SHP77 (cell line): ENCODE measurements at places on chromosomes 16 and 17.

DNA sequence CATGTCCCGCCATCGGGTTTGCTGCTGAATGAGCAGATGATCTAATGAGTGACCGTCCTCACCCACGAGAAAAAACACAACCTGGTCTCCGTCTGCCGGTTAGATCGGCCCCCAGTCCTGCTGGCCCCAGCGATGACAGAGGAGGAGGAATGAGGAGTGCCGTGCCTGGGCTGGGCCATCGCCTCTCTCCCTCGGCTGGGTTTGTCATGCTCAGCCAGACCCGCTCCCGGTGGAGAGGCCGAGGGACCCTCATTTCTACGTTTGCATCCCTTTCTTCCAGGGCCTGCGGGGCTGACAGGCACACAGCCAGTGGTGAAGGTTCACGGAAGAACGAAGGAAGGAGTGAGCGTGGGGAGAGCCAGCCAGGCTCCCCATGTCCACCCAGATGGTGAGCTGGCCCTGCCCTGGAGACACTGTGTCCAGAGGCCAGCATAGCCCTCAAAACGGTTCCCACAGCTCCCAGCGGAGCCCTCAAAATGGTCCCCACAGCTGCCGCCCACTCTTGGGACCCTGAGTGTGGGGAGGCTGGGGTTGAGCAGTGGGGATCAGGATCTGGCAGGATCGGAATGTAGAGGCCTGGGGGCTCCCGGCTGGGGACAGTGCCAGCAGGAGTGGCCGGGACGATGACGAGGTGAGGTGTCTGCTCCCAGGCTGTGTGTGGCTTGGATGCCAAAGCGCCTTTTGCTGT is 23.9 kb downstream of the CBFA2T3 start:
- no peak for DNase-seq

DNA sequence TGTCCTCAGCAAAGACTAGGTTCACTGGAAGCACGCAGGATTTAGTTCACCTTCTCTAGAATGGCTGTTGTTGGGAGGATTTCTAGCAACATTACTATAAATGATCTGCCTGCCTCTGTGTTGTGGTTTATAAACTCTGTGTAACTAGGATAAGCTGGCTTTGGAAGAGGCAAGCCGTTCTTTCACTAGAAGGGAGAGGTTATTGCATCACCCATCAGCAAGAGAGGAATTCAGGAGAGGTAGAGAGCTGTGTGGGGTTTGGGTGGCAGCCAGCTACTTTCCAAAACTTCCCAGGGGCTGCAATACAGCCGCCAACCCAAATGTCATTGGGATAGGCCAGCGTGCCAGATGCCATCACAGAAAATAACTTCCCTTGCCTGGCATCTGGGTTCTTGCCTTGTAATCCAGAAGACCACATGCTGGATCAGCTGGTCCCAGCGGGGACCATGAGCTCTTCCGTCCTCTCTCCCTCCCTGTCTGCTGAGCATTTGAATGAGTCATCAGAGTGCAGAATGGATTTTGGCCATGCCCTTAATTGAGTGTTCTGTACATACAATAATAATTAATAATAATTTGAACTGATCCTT is 95.7 kb upstream of the RBFOX1 start:
- no peak for DNase-seq

- DNase-seq: no peak
Observed at GRCh38 chr16:78597809-78598570, 498.5 kb downstream of the WWOX start.

GRCh38 chr17:55158439-55158838 is 106.3 kb upstream of the HLF start:
- no peak for DNase-seq

- no peak for DNase-seq
Observed at GRCh38 chr16:52251495-52251894, 295.4 kb downstream of the TOX3 start.

- no peak for DNase-seq
Observed at GRCh38 chr16:19338335-19338734, 52.8 kb downstream of the CLEC19A start.

DNA sequence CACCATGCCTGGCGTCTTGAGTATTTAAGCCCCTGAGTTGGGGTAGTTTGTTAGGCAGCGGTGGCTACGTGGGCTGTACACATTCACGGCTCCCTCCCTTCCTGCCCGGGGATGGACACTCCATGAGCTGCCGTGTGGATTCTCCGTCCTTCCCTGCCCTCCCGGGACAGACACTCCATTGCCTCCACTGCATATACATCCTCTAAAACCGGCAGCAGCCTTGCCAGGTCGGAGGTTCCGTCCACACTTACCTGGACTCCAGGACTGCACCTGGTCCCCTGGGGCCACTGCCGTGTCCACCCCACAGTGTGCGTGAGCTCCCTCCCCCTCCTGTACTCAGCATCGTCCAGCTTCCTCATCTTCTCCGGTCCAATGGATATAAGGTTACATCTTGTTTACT is 3.5 kb upstream of the SPATA2L start:
- no peak for DNase-seq

GRCh38 chr17:59328601-59329000 is 2.9 kb upstream of the YPEL2 start:
- DNase-seq: no peak

- DNase-seq: no peak
Observed at GRCh38 chr17:32335687-32336086, 6.3 kb downstream of the C17orf75 start.

GRCh38 chr17:76781056-76781982 is 43.4 kb downstream of the MFSD11 start:
- DNase-seq: no peak

DNA sequence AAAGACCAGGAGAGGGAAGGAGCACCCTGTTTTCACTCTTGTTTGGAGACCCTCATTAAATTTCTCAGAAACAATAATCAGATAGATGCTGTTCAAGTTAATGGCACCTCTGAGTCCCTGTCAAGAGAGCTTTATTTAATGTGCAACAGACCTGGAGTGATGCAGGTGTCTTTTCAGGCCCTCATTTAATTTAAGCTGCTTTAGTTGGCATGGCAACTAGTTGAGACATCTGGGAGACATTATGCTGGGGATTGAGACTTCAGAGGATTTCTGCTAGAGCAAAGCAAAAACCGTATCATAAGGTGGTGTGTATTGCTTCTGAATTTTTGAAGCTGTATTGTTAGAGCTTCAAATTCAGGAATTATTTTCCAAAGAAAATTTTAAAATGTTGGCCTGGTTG is 108.5 kb downstream of the NLK start:
- DNase-seq: no peak

GRCh38 chr16:87278191-87279093 is 38.8 kb downstream of the C16orf95 start:
- peak; percentile 62 for DNase-seq

GRCh38 chr16:12260647-12261262 is 284.2 kb downstream of the SNX29 start:
- DNase-seq: peak; percentile 83

DNA sequence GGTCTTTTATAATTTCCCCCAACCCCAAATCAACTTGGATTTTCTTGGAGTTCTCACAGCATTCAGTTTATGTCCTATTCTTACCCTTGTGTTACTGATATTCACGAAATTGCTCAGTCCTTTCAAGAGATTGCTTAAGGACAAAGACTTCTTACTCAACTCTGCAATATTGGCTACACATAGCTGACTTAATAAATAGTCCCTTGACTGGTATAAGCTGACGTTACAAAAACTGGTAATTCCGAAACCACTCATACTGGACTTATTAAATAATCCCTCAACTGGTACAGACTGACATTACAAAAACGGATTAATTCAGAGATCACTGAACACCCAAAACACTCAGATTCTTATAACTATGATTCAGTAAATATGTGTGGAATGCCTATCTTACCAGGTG is 860 bp downstream of the TIGD7 start:
- no peak for DNase-seq

- DNase-seq: no peak
Observed at GRCh38 chr17:27246537-27246936, 47.4 kb upstream of the WSB1 start.

GRCh38 chr16:78538919-78539318 is 439.5 kb downstream of the WWOX start:
- no peak for DNase-seq

DNA sequence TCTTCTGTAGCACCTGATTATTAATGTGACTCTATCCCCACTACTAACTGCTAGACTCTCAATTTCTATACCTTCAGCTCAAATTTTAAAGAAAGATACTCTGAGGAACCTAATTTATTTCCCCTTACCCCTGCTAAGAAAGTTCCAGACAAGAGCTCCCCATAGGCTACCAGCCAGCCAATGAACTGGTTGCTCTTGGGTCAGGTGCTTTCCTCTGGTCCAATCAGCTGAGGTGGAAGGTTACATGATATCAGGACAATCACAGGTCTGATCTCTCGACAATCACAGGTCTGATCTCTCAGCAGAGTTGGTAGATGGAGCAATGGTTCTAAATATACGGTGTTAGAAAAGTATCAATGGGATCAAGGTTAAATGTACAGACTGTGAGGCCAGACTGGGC is 86.8 kb downstream of the AXIN2 start:
- no peak for DNase-seq

DNA sequence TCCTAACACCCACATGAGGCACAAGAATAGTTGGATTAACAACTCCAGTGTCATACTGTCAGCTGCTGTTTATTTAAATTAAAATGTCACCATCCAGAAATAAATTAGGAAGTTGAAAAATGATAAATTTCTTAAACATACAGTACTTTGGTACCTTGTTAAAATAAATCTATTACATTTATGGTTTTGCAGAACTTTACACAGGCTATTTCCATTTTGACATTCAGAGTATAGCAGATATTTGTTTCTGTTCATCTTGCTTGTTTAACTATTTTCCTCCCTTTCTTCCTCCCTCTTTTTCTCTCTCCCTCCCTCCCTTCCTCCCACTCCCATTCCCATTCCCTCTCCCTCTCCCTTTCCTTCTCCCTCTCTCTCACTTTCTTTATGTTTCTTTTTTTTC is 310.1 kb downstream of the CDH8 start:
- DNase-seq: no peak

GRCh38 chr17:14341866-14342265 is 41.0 kb downstream of the HS3ST3B1 start:
- no peak for DNase-seq

DNA sequence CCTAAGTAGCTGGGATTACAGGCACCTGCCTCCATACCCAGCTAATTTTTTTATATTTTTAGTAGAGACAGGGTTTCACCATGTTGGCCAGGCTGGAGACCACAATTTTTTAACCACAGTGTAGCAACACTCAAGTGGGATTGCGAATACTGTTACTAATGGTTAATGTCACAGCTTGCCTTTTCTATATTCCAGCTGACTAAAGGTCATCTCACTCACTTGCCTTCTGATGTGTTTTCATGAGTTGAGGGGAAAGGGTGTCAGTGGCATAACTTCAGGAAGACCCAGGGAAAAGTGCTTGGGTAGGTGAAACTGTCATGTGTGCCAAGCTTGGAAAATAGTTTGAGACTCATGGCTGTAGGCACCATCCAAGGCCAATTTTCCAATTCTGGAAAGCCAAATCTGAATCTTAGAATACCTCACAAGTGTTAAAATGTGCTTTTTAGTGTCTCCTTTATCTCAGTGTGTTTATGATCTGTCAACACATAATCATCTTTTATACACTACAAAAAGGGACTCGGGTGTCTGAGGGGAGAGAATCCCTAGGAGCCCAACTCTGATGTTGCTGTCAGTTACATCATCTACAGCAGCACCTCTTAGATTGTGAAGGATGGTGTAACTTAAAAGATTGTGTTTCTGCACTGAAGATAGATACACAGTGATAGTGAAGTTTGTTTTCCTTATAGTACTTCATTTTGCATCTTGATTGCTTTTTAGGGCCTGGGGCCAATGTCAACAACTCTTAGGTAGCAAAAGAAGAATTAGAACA is 27.1 kb downstream of the OGFOD1 start:
- DNase-seq: no peak

DNA sequence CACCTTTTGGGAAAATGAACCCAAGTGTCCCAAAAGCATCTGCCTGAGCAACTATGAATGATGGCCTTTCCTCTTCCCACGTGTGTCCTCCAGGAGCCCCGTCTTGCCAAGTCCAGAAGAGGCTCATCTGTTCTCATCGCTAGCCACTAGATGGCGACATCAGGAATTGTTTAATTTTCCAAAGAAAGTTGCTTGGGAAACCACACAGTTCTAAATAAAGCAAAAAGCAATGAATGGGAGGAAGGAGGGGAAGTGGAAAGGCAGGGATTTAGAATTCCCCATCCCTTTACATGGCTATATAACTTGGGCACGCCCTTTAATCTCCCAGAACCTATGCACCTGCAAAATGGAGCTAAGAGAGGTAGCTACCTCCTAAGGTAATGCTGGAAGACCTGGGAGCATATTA is 9.0 kb upstream of the CDH5 start:
- peak; percentile 62 for DNase-seq

DNA sequence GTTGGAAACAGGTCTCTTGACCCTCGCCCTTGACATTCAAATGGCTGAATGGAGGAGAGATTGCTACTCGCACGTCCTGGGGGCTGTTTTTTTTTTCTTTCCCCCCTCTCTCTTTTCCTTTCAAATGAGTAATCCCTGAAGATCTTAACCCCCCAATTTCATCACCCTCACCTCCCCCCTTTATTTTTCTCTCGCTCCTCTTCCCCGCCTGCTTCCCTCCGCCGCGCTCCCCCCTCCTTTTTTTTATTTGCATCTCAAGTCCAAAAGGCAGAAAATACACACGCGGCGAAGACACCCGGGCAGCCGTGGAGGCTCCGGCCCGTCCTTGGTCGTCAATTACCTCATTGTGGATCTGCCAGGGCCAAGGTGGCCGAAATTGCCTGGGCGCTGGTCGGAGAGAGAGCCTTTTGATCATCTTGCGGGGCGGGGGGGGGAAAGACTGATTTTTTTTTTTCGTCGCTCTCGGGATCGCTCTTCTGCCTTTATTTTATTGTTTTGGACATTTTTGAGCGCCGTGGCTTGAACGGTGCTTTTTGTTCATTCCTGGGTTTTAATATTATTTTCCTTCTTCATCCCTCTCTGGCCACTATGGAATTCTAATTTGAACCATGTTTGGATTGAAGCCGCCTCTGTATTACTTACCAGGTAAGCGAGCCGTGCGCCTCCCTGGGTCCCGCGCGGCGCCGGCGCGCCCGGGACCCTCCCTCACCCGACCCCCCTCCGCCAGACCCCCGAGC is 57.2 kb upstream of the GSE1 start:
- no peak for DNase-seq

GRCh38 chr17:78340183-78340955 is 19.5 kb downstream of the SOCS3 start:
- DNase-seq: no peak

GRCh38 chr17:2283302-2283701 is 20.3 kb downstream of the SMG6 start:
- DNase-seq: no peak

GRCh38 chr16:10097271-10097670 is 85.0 kb downstream of the GRIN2A start:
- no peak for DNase-seq

DNA sequence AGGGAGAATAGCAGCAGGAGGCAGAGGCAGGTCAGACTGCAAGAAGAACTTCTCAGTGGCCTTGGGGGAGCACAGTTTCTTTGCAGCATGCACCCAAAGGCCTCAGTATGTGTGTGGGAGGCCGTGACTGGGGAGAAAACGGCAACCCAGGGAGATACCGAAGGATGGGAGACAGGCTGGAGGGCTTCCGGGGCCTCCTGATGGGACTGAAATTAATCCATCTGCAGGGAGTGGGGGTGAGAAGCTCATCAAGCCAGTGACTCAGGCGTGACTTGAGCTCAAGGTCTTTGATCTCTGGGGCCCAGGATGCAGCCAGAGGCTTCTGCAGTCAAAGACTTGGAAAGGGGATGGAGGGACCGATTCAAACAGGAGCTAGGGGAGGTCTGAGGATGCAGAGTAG is 5.1 kb upstream of the C17orf113 start:
- DNase-seq: no peak

- DNase-seq: no peak
Observed at GRCh38 chr16:8588682-8589056, 1.6 kb downstream of the TMEM114 start.
